NCI-H187 (cell line): ENCODE measurements at places on chromosomes 11 and 22.

- no peak for DNase-seq
Observed at GRCh38 chr22:46792061-46792796, 29.8 kb downstream of the TBC1D22A start.

DNA sequence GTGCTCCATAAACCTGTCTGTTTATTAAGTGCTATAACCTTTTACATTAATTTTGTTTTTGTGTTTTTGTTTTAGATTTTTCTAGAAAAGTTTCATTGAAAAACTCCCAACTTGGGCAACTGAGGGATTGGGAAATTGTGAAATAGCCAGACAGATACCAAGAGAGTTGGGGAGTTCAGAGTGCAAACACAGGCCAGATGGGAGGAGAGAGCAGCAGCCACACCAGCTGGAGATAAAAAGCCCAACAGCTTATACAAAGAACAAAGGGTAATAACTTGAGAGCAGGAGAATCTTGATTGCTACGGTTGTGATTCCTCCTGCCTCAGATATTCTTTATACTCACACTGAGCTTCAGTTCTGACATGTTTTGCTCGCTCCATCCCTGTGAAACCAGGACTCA is 1642.2 kb downstream of the LRRC4C start:
- DNase-seq: no peak

- no peak for DNase-seq
Observed at GRCh38 chr11:102572554-102573220, 42.1 kb upstream of the MMP7 start.

GRCh38 chr11:23212807-23213206 is 352.5 kb upstream of the CCDC179 start:
- DNase-seq: peak; percentile 74

- no peak for DNase-seq
Observed at GRCh38 chr11:134560566-134561330, 148.7 kb upstream of the B3GAT1 start.

- DNase-seq: no peak
Observed at GRCh38 chr11:94201004-94201465, 72.4 kb downstream of the PANX1 start.

GRCh38 chr11:119107538-119108145 is 498 bp downstream of the C2CD2L start:
- no peak for DNase-seq

DNA sequence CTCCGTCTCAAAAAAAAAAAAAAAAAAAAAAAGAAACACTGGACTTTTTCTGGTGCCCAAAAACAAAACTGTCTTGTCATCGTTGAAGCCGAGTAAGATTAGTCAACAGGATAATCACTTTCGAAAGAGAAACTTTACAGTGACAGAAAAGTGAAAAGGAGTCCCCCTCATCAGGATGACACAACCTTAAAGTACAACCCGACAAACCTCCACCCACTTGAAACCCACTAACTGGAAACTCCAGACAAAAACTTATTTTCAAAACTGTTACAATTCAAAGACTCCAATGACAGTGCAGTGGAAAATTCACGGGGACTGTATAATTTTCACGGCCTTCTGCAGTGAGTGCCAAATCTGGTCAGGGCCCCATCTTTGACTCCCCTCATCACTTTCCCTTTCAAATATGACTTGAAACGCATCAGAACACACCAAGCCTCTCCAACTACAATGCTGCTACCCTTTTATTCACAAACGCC is 1.3 kb downstream of the DENND5A start:
- no peak for DNase-seq

GRCh38 chr22:37546437-37547250 is 13.6 kb upstream of the CDC42EP1 start:
- no peak for DNase-seq

GRCh38 chr11:84673753-84674152 is 953.4 kb downstream of the DLG2 start:
- no peak for DNase-seq

DNA sequence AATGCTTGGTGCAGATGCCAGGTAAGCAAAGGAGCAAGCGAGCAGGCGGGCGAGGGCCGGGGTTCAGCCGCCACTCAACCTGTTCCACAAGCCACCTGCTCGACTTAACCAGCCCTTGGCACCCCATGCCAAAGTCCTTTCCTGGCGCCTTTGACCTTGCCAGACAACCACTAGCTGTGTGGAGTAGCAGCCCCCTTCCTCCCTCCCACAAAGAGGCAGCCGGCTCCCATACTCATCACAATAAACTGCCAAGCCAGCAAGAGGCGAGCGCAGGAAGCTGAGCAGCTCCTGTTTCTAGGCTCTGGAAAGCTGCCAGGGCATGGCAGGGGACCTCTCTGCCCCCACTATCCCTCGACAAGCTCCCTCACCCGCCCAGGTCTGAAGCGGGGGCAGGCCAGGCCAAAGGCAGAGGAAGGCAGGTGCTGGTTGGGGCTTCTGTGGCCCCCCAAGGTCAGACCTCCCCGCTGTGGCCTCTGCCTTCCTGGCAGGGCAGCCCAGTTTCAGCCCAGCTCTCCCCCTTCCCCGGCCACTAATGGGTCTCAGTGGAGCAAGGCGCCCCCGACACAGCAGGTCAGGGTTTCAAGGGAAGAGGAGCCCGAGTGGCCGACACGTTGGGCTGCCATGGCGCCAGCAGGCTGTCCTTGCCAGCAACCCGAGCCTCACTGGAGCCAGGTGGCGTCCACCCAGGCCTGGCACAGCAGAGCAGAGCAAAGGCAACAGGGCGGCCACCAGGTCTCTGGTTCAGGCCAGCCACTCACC is 15.3 kb downstream of the MACROD1 start:
- no peak for DNase-seq

DNA sequence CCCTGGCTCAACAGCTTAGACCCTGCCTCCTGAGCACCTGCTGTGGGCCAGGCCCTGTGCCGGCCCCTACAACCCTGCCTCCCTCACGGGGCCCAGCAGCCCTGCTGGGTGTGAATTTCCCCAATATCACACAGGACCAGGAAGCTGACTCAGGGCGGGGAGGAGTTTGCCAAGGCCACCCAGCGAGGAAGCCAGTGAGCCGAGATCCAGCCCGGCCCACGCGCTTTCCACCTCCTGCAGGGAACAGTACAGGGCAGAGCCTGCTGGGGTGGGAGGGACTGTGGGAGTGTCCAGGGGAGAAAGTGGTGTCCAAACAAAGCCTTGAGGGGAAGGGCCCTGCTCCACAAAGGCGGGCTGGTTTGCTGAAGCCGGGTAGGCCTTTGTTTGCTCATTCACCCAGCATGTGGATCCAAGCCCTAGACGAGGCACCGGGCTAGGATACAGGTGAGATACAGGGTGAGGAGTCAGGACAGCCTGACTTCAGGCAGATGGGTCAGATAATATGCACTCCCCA is 26.8 kb downstream of the RPL3 start:
- DNase-seq: no peak
